ENCODE measurements at places on chromosomes 12 and 14.

GRCh38 chr14:27145170-27145569 lies 547.3 kb upstream of the NOVA1 start:
- DNase-seq = no peak

- no peak for DNase-seq
Observed at GRCh38 chr12:2251526-2252209, 198.9 kb downstream of the CACNA1C start.

DNA sequence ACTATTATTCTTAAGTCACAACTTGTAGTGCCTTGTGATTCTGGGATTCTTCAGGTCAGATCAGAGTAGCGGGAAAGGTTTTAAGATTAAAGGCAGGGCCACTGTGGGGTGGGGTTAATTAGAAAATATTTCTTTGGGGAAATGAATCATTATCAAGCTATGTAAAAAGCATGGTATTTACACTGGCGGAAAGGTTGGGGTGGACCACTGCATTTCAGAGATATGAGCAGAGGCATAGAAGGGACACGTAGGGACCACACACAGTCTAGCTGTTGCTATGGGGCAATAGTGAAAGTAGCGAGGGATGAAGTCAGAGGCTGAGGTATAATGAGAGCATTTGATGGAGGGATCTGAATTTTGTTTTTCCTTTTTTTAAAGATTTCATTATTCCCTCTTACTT lies 31.7 kb upstream of the KCNH3 start:
- no peak for DNase-seq

DNA sequence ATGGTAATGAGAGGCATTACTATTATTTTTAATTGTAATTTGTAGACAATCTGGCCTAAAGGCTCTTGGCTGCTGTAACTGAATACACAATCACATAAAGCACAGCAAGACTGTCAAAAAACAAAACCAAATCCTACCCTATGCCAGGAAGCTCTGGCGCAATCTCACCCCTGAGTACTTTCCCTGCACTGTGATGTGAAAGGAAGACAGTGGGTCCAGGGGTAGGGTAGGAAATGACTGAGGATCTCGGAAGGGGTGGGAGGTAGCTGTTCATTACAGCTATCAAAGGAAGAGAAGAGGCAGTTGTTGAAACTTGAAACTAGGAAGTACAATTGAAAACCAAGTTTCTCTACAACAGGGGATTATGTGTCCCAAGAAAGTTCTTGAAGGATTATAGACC lies 202.8 kb downstream of the ANO2 start:
- DNase-seq = no peak

- DNase-seq = peak; percentile 67
Observed at GRCh38 chr12:111444314-111444924, 38.7 kb downstream of the SH2B3 start.

GRCh38 chr14:35403114-35403602 lies 1.4 kb downstream of the NFKBIA start:
- no peak for DNase-seq

- DNase-seq = no peak
Observed at GRCh38 chr12:79686171-79686570, 4.6 kb downstream of the PAWR start.

GRCh38 chr14:83548061-83548839 lies 1981.7 kb upstream of the FLRT2 start:
- no peak for DNase-seq

- no peak for DNase-seq
Observed at GRCh38 chr12:47328831-47329545, 249.2 kb upstream of the AMIGO2 start.

DNA sequence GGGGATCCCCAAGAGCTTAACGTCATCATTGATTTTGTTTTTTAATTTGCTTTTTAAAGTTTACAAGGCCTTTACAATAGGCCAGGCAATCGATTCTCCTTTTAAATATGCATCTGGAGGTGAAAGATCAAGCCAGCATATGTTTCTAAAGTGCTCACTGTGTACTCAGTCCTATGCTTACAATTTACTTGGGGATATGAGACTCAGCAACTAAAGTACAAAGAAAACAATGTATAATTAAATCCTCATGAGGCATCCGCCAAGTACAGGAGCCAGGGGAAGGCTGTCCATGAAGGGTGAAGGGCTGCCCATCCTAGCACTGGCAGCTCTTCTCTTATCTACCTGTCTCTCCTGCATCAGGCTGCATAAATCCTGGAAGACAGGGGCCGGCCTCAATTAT lies 11.8 kb downstream of the CCDC92 start:
- no peak for DNase-seq
